ENCODE measurements at places on chromosomes 12 and 14.

DNA sequence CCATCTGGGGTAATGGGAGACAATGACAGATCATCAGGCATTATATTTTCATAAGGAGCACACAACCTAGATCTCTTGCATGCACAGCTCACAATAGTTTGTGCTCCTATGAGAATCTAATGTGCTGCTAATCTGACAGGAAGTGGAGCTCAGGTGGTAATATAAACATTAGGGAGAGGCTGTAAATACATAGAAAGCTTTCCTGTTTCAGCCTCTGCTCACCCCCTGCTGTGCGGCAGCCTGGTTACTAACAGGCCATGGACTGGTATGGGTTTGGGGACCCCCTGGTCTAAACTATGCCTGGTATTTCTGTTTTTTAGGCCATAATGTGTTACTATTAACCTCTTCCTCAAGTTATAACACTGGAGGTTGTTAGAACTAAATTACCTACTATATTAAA, 1373.7 kb downstream of the LRFN5 start:
- DNase-seq = no peak

GRCh38 chr14:87008965-87009364, 984.0 kb downstream of the GALC start:
- no peak for DNase-seq

GRCh38 chr12:19872621-19873540, 433.6 kb downstream of the AEBP2 start:
- no peak for DNase-seq

GRCh38 chr12:132367852-132368251, 38.5 kb upstream of the GALNT9 start:
- no peak for DNase-seq

GRCh38 chr14:87066221-87066817, 926.7 kb downstream of the GALC start:
- DNase-seq = no peak

DNA sequence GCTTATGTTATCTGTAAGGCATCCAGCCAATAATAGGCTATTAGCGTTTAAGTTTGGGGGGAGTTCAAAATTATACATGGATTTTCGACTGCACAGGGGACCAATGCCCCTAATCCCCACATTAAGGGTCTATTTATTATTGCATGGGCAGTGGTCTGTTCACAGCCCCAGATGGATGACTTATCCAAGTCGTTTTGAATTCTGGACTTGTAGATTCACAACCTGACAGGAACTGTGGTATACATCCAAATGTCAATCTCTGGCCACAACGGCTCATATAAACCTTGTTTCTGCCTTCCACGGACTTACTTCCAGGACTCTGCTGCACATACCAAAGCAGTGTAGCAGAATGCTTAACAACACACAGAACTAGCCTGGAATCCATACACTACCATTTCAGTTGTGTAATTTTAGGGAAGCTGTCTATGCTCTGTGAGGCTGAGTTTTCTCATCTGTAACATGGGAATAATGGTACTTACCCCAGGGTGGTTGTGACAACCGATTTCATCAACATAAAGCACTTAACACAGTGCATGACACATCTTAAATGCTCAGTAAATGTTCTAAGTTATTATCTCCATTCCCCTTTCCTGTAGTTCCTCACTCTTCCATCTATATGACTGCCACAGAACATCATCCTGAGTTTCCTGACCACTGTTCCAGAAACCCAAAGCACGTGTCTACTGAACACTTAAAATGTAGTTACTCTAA, 3.7 kb downstream of the DDX24 start:
- no peak for DNase-seq

- no peak for DNase-seq
Measured at GRCh38 chr12:54232790-54233189, 44.0 kb upstream of the SMUG1 start.

- peak; percentile 76 for DNase-seq
Measured at GRCh38 chr12:124359671-124360581, 65.0 kb downstream of the RFLNA start.

- no peak for DNase-seq
Measured at GRCh38 chr14:97712471-97712870, 915.3 kb downstream of the VRK1 start.

- DNase-seq = no peak
Measured at GRCh38 chr12:30797689-30798088, 42.9 kb upstream of the CAPRIN2 start.

- DNase-seq = no peak
Measured at GRCh38 chr12:56954057-56954957, 3.1 kb downstream of the RDH16 start.

DNA sequence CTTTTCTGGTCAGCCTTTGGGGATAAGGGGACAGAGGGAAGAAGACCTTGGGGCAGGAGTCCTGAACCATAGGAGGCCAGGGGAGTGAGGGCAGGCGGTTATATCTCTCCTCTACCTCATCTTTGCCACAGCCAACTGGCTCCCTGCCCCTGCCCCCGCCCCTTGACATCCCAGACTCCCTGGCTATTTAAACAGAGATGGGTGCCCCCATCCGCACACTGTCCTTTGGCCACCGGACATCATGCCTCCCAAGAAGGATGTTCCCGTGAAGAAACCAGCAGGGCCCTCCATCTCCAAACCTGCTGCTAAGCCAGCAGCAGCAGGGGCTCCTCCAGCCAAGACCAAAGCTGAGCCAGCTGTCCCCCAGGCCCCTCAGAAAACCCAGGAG, 1.3 kb downstream of the MYL6B start:
- no peak for DNase-seq

DNA sequence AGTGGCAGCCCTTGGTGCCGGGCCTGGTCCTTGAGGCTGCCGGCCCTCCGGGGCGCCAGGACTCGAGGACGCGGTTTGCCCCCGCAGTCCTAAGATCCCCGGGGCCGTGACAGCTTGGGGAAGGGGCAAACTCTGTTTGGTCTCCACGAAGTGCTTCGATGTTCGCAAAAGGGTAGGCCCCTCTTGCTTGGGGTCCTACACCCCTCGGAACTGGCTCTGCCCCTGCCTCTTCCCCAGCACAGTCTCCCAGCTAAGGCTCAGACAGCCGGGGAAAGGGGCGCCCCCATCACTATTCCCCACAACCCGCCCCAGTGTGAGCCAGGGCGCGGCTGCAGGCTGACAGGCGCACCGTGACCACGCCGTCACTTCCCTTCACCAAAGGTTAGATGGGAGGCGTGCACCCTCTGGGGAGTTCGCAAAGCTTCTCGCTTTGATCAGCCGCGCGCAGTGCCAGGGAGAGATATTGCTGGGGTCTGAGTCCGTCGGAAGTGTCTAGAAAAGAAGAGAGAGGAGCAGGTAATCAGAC, 7.2 kb upstream of the OTX2 start:
- DNase-seq = no peak

- no peak for DNase-seq
Measured at GRCh38 chr12:88544991-88545980, 35.0 kb downstream of the KITLG start.

DNA sequence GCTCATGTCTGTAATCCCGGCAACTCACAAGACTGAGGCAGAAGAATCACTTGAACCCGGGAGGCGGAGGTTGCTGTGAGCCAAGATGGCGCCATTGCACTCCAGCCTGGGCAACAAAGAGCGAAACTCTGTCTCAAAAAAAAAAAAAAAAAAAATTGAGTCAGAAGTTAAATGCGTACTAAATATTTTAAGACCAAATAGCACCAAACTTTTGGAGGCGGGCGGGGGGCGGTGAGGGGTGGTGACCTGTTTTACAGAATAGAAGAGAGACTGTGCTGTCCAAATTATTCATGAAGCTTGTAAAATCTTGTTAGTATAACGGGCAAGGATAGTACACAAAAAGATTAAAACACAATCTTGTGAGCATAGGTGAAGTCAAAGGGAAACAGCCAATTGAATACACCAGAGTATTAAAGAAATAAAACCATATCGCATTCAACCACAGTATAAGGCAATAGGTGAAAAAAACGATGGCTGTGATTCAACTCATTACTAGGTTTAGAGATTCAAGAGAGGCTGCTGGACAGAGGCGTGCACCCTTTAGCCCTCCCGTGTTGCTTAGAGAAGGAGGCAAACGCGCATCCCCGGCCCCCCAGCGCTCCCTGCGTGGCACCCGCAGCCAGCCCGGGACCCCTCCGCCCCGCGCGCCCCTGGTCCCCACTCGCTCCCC, 571 bp downstream of the ZNF891 start:
- no peak for DNase-seq

- DNase-seq = no peak
Measured at GRCh38 chr14:32934881-32935633, 3.6 kb upstream of the NPAS3 start.

DNA sequence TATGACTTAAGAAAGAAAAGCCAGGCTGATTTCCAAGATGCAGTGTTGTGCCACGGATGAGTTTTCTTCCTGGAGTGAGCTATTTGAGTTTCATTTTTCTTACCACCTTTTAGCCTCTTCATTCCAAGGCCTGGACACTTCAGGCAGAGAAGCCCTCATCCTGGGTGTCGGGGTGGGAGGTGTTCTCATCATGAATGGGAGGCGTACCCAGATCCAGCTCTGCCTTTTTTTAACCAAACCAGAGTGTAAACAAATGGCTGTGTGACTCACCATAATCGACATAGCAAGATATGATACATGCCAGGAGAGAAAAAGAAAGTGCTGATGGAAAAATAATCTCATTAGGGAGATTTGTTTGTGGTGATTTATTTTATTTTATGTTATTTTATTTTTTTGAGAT, 79.9 kb downstream of the ARF6 start:
- no peak for DNase-seq

- DNase-seq = no peak
Measured at GRCh38 chr12:6226679-6227051, 26.5 kb downstream of the CD9 start.

DNA sequence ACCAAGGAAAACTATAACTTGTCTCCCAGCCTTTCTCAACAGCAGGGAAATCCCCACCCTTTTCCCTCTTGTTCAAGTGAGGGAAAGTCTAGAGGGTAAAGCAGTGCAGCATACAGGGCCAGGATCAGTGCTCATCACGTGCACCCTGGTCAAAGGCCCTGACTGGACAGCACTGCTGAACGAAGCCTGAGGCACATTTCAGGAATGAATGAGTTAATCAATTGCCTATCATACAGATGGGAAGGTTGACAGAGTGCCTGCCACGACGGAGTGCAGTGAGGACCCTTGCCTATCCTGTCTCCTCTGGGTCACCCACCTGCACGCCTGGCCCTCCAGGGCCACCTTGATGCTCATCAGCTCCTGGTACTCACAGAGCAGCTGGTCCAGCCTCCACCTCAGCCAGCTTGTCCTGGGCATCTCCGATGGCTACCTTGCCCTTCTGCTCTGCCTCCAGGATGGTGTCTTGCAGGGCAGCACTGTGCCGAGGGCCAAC, 11.7 kb upstream of the KRT73 start:
- no peak for DNase-seq

- no peak for DNase-seq
Measured at GRCh38 chr14:69643430-69644200, 32.2 kb downstream of the SUSD6 start.

GRCh38 chr12:89529738-89530137, 3.9 kb upstream of the POC1B start:
- no peak for DNase-seq

DNA sequence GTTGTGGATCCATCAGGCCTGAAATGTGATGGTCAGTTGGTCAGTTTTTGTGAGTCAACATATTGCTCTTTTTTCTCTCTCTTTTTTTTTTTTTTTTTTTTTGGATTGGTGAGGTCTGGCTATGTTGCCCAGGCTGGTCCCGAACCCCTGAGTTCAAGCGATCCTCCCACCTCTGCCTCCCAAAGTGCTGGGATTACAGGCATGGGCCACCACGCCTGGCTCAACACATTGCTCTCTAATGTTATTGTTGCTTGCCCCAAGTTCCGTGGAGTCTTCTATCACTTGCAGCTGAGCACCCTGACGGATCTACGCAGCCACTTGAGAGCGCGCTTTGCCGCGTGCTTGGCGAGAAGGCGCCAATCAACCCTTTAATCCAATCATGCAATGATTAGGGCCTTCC, 69.5 kb upstream of the DIO3 start:
- DNase-seq = no peak

- no peak for DNase-seq
Measured at GRCh38 chr12:92156139-92156538, 10.5 kb upstream of the BTG1 start.

- no peak for DNase-seq
Measured at GRCh38 chr12:107386569-107386968, 293.2 kb upstream of the CRY1 start.

DNA sequence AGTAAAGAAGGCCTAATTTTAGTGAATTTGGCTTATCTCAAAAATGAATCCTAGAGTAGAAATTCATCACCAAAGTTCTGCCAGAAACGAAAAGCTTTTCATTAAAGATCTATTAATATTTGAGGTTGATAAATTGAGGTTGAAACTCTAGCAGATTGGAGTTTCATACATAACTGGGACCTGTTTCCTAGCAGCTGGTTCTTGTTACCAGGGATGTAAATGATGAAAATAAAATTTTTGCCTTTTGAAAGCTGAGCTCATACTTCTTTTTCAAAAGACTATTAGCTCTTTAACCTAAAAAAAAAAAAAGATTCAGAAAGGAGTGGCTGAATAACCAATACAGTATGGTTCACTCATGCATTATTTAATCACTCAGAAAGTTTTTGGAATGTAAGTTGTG, 98.3 kb downstream of the PTGER2 start:
- no peak for DNase-seq

DNA sequence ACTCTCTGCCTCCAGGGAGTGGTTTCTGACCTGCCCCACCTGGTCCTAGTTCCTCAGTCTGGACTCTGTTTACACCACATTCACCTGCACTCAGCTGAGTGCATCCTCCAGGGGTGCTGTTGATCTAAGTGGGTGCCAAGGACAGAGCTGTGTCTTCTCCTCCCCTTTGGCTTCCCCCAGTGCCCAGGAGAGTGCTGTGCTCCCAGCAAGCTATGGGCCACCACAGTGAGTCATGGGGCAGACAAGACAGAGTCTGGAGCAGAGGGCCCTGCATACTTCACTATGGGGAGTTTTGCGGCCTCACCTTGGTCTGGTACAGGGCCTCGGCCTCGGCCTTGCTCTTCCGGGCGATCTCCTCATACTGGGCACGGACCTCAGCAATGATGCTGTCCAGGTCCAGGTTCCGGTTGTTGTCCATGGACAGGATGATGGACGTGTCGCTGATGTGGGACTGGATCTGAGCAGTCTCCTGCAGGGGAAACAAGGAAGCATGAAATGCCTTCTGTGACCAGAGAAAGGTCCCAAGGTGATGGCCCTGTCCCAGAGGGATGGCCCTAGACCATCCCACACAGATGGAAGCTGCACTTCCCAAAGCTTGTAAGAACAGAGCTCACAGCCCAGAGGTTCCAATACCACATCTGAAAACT, 4.9 kb downstream of the KRT73 start:
- no peak for DNase-seq

DNA sequence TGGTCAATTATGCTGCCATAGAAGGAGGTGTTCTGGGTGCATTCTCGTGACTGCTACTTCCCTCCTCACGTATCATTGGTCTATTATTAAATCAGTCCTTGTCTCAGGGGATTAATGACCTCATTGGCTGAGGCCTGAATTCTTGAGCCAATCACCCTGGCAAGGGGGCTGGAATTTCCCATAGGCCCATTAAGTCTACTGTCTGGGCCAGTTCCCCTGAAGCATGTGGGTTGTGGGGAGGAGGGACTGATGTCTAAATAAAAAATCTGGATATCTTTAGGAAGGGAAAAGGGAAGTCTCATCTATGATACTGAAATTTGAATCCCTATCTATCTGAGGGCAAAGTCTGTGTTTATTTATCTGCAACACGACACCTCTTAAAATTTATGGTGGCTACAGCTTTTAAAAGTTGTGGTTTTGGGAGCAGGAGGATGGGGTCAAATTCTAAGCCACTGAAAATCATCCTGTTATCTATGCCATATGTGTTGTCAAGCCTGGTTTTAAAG, 71.9 kb downstream of the DYRK2 start:
- DNase-seq = no peak

GRCh38 chr12:5480218-5480937, 48.5 kb downstream of the NTF3 start:
- no peak for DNase-seq

Data from dorsolateral prefrontal cortex (tissue), 122 donors.